Thymus (tissue), 14 donors: ENCODE measurements at places on chromosomes 6 and 20. TPM values are rescaled to one million over a fixed set of nuclear protein-coding genes. Genes with fewer than 3 reads are reported as not detected.

Gene PLCB4
- total RNA-seq, result 7.6 TPM

Gene FAM83B
- 6.6 TPM for total RNA-seq

Gene NRSN1
- 0.05 TPM for total RNA-seq

GRCh38 chr6:49205526-49205925 is 257.5 kb downstream of the MMUT start:
- no peak for DNase-seq

Gene HSPA12B
- total RNA-seq, result 1.5 TPM

DNA sequence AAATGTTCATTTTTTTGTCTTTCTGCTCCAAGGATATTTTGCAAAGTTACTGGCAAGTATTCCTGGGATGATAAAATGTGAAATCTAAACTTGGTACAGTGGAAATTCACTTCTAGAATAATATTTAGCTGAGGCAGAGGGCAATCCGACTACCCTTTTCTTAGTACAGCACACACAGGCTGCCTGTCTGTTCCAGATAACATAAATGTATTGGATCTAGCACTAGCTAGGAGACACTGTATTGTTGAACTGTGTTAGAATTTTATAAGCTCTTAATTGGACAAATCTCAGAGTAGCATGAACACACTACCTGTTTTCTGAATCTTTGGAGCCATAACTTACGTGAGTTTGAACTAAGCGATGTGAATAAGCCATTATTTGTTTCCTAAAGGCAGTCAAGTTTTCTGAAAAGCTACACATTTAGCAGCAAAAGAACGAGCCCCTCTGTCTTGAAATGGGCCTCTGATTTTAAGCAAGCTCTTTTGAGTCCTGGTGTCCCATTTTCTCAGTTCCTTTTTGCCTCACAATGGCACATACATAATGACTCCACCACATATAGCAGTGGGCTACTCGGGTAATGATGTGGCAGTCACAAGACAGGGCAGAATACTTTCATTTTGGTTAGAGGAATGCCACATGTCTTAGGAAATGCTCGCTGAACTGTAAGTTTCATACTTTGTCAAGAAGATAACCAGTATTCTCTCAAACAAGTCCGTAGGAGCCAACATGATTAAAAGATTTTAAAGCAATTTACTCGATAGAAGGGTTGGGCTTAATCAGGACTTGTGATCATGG is 116.5 kb upstream of the ESR1 start:
- no peak for DNase-seq

Gene MAK
- total RNA-seq, result 0.09 TPM

DNA sequence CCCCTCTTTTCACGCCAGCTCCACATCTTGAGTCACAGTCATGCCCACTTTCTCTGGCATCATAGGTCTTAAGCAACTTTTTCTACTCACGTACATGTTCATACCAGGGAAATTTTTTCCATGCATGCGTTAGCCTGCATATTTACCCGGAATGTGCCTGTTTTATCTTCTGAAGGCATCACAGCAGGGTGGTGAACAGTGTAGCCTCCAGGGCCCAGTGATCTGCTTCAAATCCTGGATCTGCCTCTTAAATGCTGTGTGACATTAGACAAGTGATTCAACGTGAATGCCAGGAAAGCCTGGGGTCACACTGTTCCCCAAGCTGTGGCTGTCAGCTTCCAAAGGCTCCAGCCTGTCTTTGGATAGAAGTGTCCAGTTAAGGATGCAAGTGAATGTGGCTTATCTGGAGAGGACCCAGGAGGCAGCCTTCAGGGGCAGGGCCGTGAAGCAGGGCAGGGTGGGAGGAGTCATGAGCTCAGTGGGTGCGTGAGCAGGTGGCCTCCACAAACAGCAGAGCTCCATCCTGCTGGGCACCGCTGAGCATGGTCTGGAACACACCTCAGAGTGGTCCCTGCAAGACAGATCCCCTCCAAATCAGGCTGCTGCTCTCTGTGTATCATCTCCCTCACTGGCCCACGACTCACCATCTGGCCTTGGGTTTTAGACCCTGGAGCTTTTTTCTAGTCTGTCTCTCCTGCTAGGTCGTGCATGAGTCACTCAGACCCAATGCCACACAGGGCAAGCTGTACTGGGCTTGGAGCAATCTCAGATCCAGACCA is 30.4 kb upstream of the CD93 start:
- no peak for DNase-seq

Gene MDFI
- 6.2 TPM for total RNA-seq

DNA sequence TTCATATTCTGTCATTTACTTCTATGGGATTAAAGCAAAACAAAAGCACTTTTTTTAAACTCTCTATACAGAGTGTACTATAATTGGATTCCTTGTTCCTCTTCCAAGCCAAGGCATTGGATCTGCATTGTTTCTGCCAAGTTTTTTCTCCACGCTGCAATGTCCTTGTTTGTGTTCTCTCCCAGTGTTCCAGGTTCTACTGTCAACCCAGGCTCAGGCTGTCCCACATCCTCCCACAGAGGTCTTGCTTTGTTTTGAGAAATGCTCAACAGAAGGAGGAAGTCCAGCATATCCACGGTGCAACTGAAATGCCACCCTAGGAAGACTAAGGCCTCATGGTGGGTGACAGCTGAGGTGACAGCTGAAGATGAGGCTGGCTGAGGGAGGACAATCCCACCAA is 287.1 kb upstream of the PRDM1 start:
- no peak for DNase-seq

Gene SLC13A3
- total RNA-seq, result 1.4 TPM

Gene HLA-DRB1
- total RNA-seq, result 501 TPM

DNA sequence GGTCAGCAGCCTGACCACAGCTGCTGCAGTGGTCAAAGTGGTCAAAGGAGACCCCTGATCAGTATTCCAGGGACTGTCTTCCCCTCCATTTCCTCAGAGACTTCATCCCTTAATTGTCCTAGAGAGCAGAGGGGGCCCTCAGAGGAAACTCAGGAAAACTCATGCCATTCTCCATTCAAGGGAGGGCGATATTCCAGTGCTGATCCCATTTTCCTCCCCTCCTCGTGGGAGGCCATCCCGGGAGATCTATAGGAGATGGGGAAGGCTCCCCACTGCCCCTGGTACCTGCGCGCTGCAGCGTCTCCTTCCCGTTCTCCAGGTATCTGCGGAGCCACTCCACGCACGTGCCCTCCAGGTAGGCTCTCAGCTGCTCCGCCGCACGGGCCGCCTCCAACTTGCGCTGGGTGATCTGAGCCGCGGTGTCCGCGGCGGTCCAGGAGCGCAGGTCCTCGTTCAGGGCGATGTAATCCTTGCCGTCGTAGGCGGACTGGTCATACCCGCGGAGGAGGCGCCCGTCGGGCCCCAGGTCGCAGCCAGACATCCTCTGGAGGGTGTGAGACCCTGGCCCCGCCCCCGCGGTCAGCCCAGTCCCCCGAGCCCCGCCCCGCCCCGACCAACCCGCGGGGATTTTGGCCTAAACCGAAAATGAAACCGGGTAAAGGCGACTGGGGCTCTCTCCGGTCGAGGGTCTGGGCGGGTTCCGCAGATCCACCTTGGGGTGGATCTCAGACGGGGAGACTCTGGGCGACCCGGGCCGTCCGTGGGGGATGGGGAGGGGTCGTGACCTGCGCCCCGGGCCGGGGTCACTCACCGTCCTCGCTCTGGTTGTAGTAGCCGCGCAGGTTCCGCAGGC is 878 bp downstream of the HLA-C start:
- peak; percentile 21 for DNase-seq

DNA sequence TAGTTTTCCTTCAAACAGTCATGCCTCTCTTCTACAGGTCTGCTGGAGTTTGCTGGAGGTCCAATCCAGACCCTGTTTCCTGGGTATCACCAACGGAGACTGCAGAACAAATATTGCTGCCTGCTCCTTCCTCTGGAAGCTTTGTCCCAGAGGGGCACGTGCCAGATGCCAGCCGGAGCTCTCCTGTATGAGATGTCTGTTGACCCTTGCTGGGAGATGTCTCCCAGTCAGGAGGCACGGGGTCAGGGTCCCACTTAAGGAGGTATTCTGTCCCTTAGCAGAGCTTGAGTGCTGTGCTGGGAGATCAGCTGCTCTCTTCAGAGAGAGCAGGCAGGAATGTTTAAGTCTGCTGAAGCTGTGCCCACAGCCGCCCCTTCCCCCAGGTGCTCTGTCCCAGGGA is 666.9 kb downstream of the FRK start:
- DNase-seq, result no peak

Gene PACRG
- 0.42 TPM for total RNA-seq

GRCh38 chr6:34143884-34144580 is 1.9 kb downstream of the GRM4 start:
- DNase-seq, result peak; percentile 22

- DNase-seq, result no peak
These were observed 272.8 kb downstream of the TRDN start for GRCh38 chr6:123363912-123364311.

DNA sequence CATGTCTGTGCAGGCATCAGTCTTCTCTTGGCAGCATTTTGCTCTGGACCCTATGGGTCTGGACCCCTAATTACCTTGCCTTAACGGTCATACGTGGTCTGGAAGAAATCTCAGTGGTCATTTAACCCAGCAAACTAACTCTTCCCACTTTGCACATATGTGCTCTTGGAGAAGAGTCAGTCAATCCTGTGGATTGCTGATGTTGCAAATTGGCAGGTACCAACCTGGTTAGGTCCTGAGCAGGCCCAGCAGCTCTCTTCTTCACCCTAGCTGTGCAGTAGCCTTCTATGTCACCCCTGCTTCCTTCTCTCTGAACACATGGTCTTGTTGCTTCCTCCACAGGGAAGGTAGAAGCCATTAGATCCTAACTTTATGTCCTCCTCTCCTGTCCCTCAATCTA is 1.6 kb downstream of the CEP43 start:
- DNase-seq, result no peak

DNA sequence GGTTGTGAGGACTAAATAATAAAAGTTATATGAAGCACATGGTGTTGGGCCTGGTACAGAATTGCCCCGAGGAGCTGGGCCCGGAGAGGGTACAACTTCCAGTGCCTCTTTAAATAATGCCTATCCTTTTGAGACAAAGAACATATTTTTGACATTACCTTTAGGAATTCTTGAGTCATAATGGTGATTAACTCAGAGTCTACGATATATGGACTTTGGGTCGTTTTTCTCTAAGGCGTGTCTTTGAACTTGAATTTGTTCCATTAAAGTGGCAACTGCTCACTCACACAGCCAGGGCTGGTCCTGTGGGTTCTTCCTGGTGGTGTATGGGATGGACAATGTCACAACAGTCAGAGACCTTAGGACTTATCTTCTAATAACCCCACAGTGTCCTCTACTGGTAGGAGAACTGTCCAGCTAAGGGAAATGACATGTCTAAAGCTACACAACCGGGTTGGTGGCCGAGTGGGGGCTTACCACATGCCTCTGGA is 106.5 kb downstream of the CDC5L start:
- no peak for DNase-seq

DNA sequence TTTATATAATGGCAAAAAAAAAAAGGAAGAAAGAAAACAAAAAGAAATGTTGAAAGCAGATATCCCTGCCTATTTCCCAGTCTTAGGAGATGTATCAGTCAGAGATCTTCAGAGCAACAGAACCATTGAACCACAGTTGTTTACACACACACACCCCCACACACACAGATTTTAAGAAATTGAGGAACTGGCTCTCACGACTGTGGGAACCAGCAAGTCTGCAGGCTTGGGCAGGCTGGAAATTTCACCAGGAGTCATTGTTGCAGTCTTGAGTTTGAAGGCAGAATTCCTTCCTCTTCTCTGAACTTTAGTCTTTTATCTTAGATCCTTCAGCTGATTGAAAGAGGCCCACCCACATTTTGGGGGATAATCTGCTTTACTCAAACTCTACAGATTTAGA is 380.9 kb downstream of the CDKAL1 start:
- DNase-seq, result no peak

- DNase-seq, result no peak
These were observed 75.4 kb upstream of the ADGRB3 start for GRCh38 chr6:68559716-68560115.
